Memory B cell (primary cell): ENCODE measurements at places on chromosomes 5 and 9.

- H3K27me3 ChIP-seq = no peaks in the 10 kb centered on the region
- DNase-seq = no peak
Measured at GRCh38 chr9:89277043-89277442, 34.0 kb upstream of the CKS2 start.

DNA sequence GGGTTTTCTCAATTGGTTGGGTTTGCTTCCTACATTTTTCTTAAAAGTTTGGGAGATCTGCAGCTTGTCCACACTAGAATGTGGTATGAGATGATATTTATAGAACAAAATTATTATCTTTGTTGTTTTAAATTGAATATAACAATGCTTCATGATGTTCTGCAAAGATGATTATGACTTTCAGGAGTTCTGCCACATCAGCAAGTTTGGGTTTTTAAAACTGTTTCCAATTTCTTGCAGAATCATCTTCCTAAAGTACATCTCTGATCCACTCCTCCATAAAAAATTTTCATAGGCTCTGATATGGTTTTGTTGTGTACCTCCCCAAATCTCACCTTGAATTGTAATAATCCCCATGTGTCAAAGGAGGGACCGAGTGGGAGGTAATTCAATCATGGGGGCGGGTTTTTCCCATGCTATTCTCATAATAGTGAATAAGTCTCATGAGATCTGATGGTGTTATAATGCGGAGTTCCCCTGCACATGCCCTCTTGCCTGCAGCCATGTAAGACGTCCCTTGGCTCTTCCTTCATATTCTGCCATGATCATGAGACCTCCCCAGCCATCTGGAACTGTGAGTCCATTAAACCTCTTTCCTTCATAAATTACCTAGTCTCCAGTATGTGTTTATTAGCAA lies 119.1 kb upstream of the PTGER4 start:
- peaks cover 4% of the 10 kb centered on the region for H3K4me1 ChIP-seq
- H3K27me3 ChIP-seq = no peaks in the 10 kb centered on the region
- H3K4me3 ChIP-seq = no peak overlapping the region
- H3K36me3 ChIP-seq = peaks cover 2% of the 10 kb centered on the region

- H3K27me3 ChIP-seq = no peaks in the 10 kb centered on the region
- H3K36me3 ChIP-seq = no peaks in the 10 kb centered on the region
- DNase-seq = no peak
- H3K4me1 ChIP-seq = no peaks in the 10 kb centered on the region
Measured at GRCh38 chr5:77867194-77867691, 91.1 kb upstream of the TBCA start.

DNA sequence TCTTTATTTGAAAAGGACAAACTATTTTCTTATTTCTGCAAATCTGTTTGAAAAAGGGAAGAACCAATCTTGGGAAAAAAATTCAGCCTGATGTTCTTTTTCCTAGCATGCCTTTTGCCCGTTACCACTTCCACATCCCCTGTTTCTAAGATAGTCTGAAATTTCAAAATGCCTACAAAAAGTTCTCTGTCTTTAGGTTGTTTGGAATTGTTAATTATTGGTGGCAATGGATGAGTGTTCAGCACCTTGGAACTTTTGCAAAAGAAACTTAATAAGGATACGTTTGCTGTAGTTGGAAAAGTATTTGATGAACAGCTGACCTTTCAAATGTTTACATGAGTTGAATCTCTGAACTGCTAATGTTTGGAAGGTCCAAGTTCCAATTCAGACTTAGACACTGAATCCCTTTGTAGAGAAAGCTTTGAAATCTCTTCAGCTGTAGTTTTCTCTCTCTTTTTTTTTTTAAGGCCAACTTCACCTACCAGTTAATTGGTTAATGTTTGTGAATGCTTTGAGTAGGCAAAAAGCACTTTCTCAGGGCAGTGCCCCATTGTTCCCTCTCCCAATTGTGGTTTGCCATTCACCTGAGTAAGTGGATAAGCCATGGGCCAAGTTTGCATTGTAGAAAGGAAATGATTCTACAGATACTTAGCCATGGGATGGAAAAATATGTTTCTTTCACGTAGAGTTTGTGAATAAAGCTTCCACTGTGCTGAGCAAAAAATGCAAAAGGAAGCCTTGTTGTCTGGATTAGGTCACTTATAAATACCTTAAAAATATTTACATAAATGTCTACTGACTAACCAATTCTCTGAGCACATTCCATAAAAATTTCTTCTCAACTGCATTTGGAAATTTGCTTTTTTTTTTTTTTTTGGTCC lies 156.4 kb upstream of the ELL2 start:
- H3K27me3 ChIP-seq = peaks cover 2% of the 10 kb centered on the region
- DNase-seq = no peak
- no peak overlapping the region for H3K27ac ChIP-seq
- no peaks in the 10 kb centered on the region for H3K36me3 ChIP-seq

DNA sequence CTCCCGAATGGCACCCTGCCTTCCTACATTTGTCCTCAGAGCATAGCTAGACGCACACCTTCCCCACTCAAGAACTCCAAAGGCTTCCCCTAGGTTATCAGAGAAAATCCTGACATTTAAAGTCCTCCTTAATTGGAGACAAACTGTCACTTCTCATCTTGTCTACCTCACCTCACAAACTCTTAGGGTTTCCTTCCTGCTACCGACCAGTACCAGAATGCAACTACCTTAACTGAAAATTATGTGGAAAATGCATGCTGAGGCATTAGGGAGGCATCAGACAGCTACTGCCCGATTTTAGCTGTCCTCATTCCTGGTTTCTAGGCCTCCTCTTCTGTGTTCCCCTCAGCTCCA lies 17.9 kb upstream of the TNIP1 start:
- peaks cover 29% of the 10 kb centered on the region for H3K36me3 ChIP-seq
- H3K4me3 ChIP-seq = no peak overlapping the region
- no peaks in the 10 kb centered on the region for H3K27me3 ChIP-seq
- peaks cover 39% of the 10 kb centered on the region for H3K4me1 ChIP-seq

- no peak overlapping the region for H3K27ac ChIP-seq
- H3K36me3 ChIP-seq = no peaks in the 10 kb centered on the region
- H3K4me1 ChIP-seq = no peaks in the 10 kb centered on the region
Measured at GRCh38 chr5:35903631-35904203, 34.7 kb downstream of the CAPSL start.

DNA sequence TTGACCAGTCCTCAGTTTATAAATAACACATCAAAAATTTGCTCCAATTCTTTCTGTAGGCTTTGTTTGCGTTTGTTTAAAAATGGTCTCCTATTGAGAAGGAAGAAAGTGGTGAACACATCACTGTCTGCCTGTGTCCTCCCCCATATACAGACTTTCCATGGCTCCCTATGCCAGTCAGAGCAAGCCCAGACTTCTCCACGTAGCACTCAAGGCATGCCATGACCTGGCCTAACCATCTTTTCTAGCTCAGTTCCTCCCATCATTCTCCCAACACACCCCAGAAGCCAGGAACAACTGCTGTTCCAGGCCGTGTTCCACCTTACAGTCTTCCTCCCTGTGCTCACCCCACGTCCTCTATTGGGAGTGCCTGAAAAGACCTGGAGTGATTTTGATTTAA lies 129.6 kb upstream of the ZNF618 start:
- H3K4me3 ChIP-seq = no peak overlapping the region
- H3K36me3 ChIP-seq = no peaks in the 10 kb centered on the region
- DNase-seq = no peak
- peaks cover 11% of the 10 kb centered on the region for H3K27me3 ChIP-seq

- no peak overlapping the region for H3K4me3 ChIP-seq
- H3K27me3 ChIP-seq = no peaks in the 10 kb centered on the region
- H3K36me3 ChIP-seq = no peaks in the 10 kb centered on the region
- no peak for DNase-seq
Measured at GRCh38 chr5:170892196-170892595, 30.4 kb downstream of the RANBP17 start.

DNA sequence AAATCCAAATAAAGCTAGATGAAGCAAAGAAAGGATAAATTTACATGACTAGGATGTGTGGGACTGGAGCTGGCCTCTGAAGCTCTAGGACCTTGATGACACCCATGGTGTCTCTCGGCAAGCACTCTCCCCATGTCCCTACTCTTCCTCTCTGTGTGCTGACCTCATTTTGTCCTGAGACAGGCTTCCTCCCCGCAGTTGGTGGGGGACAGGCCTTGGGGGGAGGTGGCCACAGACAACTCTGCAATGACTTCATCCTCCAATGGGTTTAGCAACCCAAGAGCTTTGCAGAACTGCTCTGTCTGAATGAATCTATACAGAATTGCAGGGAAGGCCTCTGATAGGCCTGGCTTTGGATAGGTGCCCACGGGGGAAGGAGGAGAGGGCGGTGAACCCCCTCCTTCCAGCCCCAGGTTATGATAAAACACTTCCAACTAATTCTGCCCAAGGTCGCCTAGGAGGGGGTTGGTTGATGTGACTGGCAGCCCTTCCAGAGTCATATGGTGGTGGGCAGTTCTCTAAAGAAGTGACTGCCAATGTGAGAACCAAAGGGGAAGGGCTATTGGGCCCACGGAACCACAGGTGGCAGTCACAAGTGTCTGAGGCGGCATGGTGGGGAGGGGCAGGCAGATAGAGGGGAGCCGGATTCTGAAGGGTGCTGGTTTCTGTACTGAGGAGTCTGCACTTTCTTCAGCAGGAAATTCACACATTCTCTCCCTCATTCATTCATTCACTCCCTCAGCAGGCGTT lies 6.0 kb downstream of the SLC6A7 start:
- no peak for DNase-seq
- H3K27me3 ChIP-seq = peaks cover 22% of the 10 kb centered on the region
- H3K4me1 ChIP-seq = no peaks in the 10 kb centered on the region
- H3K27ac ChIP-seq = no peak overlapping the region
- H3K4me3 ChIP-seq = no peak overlapping the region

DNA sequence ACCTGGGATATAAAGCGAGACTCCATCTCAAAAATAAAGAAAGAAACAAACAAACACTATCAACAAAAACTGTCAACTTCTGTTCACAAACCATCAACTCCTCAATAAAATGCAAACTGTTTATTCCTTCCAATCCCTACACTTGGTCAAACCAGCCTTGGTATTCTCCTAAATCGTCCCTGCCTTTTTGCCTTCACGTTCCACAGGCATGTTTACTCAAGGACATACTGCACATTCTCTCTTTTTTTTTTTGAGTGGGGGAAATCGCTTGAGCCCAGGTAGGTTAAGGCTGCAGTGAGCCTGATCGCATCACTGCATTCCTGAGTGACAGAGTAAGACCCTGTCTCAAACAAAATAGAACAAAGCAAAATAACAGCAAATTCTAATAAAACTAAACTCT lies 13.0 kb downstream of the UBAP2 start:
- H3K4me3 ChIP-seq = no peak overlapping the region
- H3K36me3 ChIP-seq = peaks cover 10% of the 10 kb centered on the region
- H3K27me3 ChIP-seq = no peaks in the 10 kb centered on the region
- H3K27ac ChIP-seq = no peak overlapping the region
- peaks cover 12% of the 10 kb centered on the region for H3K4me1 ChIP-seq
- no peak for DNase-seq

DNA sequence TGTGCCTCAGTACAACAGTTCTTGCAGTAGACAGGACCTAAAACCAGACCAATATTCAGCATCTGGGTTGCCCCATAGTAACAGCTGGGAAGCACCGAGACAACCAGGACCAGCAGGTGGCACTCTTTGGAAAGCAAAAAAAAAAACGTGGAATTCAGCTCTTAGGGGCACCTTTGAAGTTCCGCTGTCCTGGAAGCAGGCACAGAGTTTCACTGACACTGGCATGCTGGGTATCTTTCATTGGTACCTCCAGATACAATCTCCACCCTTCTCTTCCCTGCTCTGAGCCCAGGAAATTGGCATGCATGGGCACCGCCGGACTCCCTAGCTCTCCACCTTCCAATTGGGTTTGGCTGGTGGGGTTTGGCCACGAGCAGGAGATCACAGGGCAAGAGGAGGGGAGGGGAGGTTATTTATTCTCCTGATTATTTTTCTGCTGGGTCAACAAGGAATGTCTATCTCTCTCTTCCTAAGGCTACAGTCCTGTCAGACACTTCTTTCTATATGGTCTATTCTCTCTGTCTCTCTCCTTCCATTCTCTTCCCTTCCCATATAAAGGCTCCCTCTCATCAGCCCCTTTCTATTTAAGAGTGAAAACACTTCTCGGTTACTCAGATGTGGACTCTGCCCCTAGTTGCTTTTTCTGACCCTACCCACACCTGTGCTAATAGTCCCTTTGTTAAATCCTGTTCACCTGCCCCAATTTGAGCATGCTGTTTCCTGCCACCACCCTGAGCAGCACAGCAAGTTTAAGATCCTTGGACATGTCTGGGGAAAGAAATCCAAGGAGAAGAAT lies 1.9 kb upstream of the IDNK start:
- H3K36me3 ChIP-seq = peaks cover 2% of the 10 kb centered on the region
- no peaks in the 10 kb centered on the region for H3K27me3 ChIP-seq

GRCh38 chr5:75612226-75612569 lies 945 bp downstream of the ANKDD1B start:
- H3K36me3 ChIP-seq = peaks cover 2% of the 10 kb centered on the region
- no peak overlapping the region for H3K4me3 ChIP-seq
- peaks cover 1% of the 10 kb centered on the region for H3K27me3 ChIP-seq
- DNase-seq = no peak
- peaks cover 7% of the 10 kb centered on the region for H3K4me1 ChIP-seq

GRCh38 chr5:138850865-138851435 lies 24.2 kb downstream of the LRRTM2 start:
- H3K4me3 ChIP-seq = no peak overlapping the region

DNA sequence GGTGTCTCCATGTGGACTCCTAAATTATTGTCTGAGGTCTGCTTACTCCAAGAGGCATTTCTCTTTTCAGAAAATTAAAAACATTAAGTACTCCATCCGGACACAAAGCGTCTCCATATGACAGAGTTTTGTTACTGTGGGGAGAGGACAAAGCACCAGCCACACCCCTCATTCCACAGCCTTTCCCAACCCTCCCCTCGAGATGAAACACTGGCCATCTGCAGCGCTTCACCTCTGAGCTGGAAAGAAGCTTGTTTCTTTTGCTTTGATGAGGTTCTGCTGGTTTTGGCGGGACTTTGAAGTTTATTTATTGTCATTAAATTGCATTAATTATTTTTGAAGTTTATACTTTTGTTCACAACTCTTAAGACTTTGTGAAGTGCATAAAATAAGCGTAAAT lies 27.6 kb upstream of the NKD2 start:
- peaks cover 9% of the 10 kb centered on the region for H3K36me3 ChIP-seq
- H3K4me3 ChIP-seq = no peak overlapping the region
- DNase-seq = no peak
- peaks cover 4% of the 10 kb centered on the region for H3K4me1 ChIP-seq
- peaks cover 32% of the 10 kb centered on the region for H3K27me3 ChIP-seq
- H3K27ac ChIP-seq = no peak overlapping the region

DNA sequence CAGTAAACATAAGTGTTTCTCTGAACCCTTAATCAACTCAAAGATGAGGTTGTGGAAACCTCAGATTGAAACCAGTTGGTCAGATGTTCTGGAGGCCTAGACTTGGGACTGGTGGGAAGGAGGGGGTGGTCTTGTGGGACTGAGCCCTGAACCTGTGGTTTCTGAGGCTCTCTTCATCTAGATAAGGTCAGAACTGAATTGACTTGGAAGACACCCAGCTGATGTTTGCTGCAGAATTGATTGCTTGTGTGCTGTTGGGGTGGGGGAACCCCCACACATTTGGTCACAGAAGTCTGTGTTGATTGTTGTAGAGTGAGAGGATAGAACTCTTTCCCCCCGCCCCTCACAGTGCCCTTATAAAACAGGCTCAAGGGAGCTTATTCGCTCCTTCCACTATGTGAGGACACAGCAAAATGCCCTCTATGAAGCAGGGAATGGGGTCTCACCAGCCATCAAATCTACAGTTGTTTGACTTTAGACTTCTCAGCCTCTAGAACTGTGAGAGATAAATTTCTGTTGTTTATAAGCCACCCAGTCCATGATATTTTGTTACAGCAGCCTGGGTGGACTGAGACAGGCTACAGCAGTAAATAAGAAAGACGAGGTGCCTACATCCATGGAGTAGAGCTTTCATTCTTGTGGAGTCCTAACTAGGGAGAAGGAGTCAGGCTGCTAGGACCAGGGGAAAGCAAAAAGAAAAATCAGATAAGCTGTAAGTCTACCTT lies 25.7 kb upstream of the UGCG start:
- H3K36me3 ChIP-seq = peaks cover 2% of the 10 kb centered on the region
- peaks cover 1% of the 10 kb centered on the region for H3K27me3 ChIP-seq
- H3K27ac ChIP-seq = no peak overlapping the region
- no peak overlapping the region for H3K4me3 ChIP-seq
- DNase-seq = no peak
